Activated CD8-positive, alpha-beta memory T cell treated with anti-CD3 and anti-CD28 coated beads, Interleukin-2, amount 10 ng/mL, durations not matched to agents 7 days and 5 days (primary cell): ENCODE measurements at places on chromosomes 5 and 9. TPM values are rescaled to one million over a fixed set of nuclear protein-coding genes. Genes with fewer than 3 reads are reported as not detected.

GRCh38 chr5:138955013-138955660 is 80.0 kb upstream of the LRRTM2 start:
- H3K36me3 ChIP-seq = no peaks in the 10 kb centered on the region
- no peak for DNase-seq
- no peak overlapping the region for H3K27ac ChIP-seq
- H3K4me3 ChIP-seq = no peak overlapping the region
- no peaks in the 10 kb centered on the region for H3K27me3 ChIP-seq

- H3K4me3 ChIP-seq = no peak overlapping the region
- H3K27me3 ChIP-seq = no peaks in the 10 kb centered on the region
- no peaks in the 10 kb centered on the region for H3K4me1 ChIP-seq
- DNase-seq = no peak
- H3K27ac ChIP-seq = no peak overlapping the region
Measured at GRCh38 chr5:92641031-92641962, 939.7 kb downstream of the NR2F1-AS1 start.

GRCh38 chr5:56433039-56433617 is 200.0 kb upstream of the ANKRD55 start:
- H3K4me1 ChIP-seq = no peaks in the 10 kb centered on the region
- peaks cover 6% of the 10 kb centered on the region for H3K27me3 ChIP-seq

DNA sequence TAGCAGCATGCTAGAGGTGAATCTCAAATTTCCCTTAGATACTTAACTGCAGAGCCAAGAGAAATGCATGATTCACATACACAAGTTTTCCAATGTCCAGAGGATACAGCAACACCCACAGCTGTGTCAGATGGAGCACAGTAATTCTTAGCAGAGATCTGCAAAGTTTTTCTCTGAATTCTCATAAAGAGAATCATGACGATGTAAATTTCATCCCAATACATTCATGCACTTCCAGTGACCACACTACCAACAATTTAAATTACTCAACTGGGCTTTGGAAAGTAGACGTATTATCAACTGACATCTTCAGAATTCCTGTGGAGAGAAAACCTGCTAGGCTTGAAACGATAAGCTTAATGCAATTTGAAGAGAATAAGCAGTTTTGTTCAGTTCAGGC is 378.8 kb upstream of the TLE4 start:
- DNase-seq = no peak
- no peak overlapping the region for H3K27ac ChIP-seq
- no peak overlapping the region for H3K4me3 ChIP-seq
- no peaks in the 10 kb centered on the region for H3K36me3 ChIP-seq
- H3K27me3 ChIP-seq = no peaks in the 10 kb centered on the region

The SLC45A2 gene
- not detected for total RNA-seq

GRCh38 chr9:86413971-86414880 is 60.0 kb upstream of the TUT7 start:
- H3K27ac ChIP-seq = no peak overlapping the region
- no peaks in the 10 kb centered on the region for H3K36me3 ChIP-seq
- H3K4me1 ChIP-seq = no peaks in the 10 kb centered on the region
- peaks cover 7% of the 10 kb centered on the region for H3K27me3 ChIP-seq
- H3K4me3 ChIP-seq = no peak overlapping the region

The PCDHA10 gene
- not detected for total RNA-seq

GRCh38 chr9:127540664-127541041 is 71.4 kb upstream of the STXBP1 start:
- DNase-seq = no peak
- no peak overlapping the region for H3K27ac ChIP-seq
- H3K4me3 ChIP-seq = no peak overlapping the region
- no peaks in the 10 kb centered on the region for H3K27me3 ChIP-seq
- H3K4me1 ChIP-seq = peaks cover 8% of the 10 kb centered on the region

The GPX3 gene
- total RNA-seq = not detected

GRCh38 chr5:153491856-153492255 is 1.4 kb downstream of the GRIA1 start:
- peaks cover 31% of the 10 kb centered on the region for H3K27me3 ChIP-seq
- H3K4me1 ChIP-seq = no peaks in the 10 kb centered on the region
- H3K36me3 ChIP-seq = no peaks in the 10 kb centered on the region
- no peak overlapping the region for H3K27ac ChIP-seq
- no peak overlapping the region for H3K4me3 ChIP-seq

DNA sequence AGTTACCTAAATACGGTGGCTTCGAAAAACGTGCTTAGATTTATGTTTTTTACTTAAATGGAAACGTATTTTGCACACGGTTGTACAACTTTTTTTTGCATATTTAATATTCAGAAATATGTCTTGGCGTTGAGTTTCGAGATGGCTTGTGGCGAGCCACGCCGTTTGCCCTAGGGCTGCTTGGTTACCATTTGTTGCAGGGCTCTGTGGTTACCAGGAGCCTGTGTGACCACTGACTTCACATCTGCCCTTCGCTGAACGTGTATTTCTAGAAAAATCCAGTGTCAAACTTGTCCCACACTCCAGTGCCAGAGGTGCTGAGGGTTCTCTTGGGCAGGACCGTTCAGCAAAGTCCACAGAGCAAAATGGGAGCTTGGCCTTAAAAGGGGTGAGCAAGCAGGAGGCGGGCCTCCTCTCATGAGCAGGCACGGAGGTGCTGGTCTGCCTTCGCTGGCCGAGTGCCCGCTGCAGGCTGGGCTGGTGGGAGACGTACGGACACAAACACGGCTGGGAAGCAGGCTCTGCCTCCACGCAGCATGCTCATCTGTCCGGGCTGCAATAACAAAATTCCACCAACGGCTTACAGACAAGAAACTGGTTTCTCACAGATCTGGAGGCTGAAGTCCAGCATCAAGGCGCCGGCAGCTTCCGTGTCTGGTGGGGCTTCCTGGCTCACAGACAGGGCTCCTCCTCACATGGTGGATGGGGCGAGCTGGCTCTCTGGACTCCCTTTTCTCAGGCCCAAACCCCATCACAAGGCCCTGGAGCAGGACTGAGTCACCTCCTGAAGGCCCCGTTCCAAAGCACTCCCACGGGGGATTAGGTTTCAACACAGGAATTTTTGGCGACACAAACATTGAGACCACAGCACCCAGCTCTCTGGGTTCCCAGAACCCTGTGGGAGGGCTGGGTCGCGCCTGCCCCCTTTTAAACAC is 5.4 kb downstream of the MRPL36 start:
- H3K27me3 ChIP-seq = no peaks in the 10 kb centered on the region
- peaks cover 30% of the 10 kb centered on the region for H3K36me3 ChIP-seq
- H3K4me1 ChIP-seq = peaks cover 88% of the 10 kb centered on the region
- peak; percentile 72 for DNase-seq
- H3K27ac ChIP-seq = peak overlapping the region; percentile 98

DNA sequence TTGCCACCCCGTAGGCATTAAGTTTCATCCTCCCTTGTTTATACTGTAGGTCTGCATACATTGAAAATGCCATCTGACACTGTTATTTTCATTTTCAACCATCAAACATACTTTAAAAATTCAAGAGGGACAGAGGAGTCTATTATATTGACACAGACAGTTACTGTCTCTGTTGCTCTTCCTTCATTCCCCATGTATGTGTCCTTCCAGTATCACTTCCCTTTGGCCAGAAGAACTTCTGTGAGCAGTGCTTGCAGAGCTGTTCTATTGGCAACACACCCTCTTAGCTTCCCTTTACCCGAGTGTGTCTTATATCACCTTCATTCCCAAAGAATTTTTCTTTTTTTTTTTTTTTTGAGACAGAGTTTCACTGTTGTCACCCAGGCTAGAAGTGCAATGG is 42.8 kb downstream of the RASGEF1C start:
- no peaks in the 10 kb centered on the region for H3K36me3 ChIP-seq
- no peaks in the 10 kb centered on the region for H3K4me1 ChIP-seq
- no peak overlapping the region for H3K4me3 ChIP-seq
- peaks cover 13% of the 10 kb centered on the region for H3K27me3 ChIP-seq
- DNase-seq = no peak

DNA sequence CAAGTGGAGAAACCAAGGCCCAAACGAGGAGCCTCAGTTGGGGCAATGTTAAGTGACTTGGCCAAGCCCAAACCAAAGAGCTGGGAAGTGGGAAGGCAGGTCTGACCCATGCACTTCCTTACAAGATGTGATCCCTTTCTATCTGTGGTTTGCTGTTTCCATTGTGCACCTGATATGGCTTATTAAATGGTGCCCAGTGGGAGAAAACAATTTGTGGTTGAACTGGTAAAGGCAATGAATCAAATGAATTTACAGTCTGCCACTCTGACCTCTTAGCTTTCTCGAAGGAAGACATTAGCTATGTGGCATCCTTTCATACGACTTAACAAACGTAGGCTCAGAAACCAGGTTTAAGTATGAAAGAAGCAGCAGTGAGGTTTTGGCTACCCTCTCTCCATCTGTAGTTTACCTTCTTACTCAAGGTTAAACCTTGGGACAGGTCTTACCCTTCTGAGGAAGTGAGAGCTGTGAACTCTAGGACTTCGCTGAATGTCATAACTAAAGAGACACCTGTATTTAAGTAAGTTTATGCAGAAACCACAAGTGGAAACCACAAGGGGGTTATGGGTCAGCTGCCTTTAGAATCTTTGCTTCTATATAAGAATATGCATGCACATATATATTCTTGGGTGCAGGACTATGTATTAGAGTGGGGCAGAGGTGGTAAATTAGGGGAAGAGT is 100.5 kb upstream of the SPATA31D4 start:
- H3K27me3 ChIP-seq = no peaks in the 10 kb centered on the region
- H3K4me3 ChIP-seq = no peak overlapping the region
- no peak for DNase-seq
- no peaks in the 10 kb centered on the region for H3K4me1 ChIP-seq

- H3K36me3 ChIP-seq = no peaks in the 10 kb centered on the region
- no peak overlapping the region for H3K4me3 ChIP-seq
- peaks cover 2% of the 10 kb centered on the region for H3K4me1 ChIP-seq
- DNase-seq = no peak
- peaks cover 3% of the 10 kb centered on the region for H3K27me3 ChIP-seq
Measured at GRCh38 chr9:134863306-134863902, 17.2 kb upstream of the FCN2 start.

DNA sequence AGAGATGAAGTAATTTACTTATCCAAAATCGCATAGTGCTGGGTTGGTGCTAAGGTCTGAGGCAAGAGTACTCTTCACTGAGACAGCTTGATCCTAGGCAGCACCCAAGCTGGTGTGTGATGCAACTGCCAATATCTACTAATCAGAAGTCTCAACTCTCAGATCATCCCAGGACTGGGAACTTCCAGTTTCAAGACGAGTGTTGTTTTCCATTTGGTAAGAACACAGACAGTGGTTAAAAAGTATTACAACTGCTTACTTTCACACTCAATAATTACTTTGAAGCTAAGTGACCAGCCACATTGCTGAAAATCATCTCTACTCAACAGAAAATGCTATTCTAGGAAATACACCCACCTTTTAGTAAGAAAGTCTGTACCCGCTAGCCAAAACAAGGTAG is 45.3 kb downstream of the FBXW11 start:
- peaks cover 45% of the 10 kb centered on the region for H3K4me1 ChIP-seq
- H3K27me3 ChIP-seq = no peaks in the 10 kb centered on the region
- peaks cover 8% of the 10 kb centered on the region for H3K36me3 ChIP-seq
- H3K27ac ChIP-seq = peak overlapping the region; percentile 32

The PCDHGA7 gene
- total RNA-seq = not detected

DNA sequence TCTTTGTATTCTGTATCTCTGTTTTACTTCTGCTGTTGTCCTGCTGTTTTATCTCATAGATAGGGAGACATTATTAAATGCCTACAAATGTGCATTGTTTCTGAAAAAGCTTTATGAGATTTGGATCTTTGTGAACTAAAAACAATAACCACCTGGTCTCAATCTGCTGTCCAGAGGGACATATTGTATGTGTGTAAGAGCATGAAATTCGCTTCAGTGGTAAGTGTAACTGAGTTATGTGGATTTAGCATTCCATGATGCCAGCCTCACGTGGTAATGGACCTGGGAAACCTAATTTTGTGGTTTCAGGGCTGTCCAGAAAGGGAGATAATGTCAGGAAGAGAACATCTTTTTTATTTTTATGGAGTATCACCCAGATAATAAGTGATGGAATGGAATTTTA is 119.3 kb downstream of the GDNF start:
- H3K27me3 ChIP-seq = peaks cover 6% of the 10 kb centered on the region
- no peak overlapping the region for H3K27ac ChIP-seq
- peaks cover 20% of the 10 kb centered on the region for H3K36me3 ChIP-seq
- no peak for DNase-seq
- H3K4me1 ChIP-seq = peaks cover 35% of the 10 kb centered on the region

- no peak overlapping the region for H3K4me3 ChIP-seq
- H3K36me3 ChIP-seq = no peaks in the 10 kb centered on the region
- H3K4me1 ChIP-seq = no peaks in the 10 kb centered on the region
- H3K27ac ChIP-seq = no peak overlapping the region
- no peak for DNase-seq
- no peaks in the 10 kb centered on the region for H3K27me3 ChIP-seq
Measured at GRCh38 chr5:27462936-27463335, 424.6 kb upstream of the CDH9 start.
